GM12878 (cell line): ENCODE measurements at places on chromosomes 12 and 14. TPM values are rescaled to one million over a fixed set of nuclear protein-coding genes. Genes with fewer than 3 reads are reported as not detected.

DNA sequence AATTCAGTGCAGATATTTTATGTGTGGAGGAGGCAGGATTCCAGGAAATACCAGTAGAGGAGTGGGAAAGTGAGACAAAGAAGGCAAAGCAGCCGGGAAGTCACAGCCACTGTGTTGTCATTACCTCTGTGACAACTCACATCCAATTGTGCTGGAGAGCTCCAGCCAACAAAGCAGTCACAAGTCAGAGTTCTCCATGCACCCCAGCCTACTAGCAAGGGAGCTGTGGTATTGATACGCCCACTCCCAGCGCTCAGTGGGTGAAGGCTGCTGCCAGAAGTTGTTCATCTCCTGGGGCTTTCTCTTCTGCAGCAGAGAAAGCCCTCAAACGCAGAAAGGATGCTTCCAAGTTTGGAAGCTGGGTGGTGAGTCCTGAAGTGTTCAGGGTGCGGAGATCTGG, 93.9 kb downstream of the DICER1 start:
- no peak for DNase-seq

DNA sequence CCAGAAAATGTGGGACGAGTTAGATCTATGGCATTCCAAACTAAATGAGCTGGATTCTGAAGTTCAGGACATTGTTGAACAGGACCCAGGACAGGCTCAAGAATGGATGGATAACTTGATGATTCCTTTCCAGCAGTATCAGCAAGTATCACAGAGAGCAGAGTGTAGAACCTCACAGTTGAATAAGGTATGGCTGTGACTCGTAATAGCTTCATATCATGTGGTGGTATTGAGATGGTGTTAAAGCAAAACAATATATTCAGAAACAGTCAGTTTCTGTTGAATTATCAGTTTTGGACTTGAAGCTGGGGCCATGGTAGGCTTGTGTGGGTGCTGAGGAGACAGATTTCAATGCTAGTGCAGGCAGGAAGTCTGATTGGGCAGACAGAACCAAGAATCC, 213.7 kb downstream of the ESR2 start:
- DNase-seq, result no peak

Gene RD3L
- total RNA-seq, result not detected in 2 replicates

Gene SCN8A
- total RNA-seq, result 0.08 and 0.11 TPM in 2 replicates

DNA sequence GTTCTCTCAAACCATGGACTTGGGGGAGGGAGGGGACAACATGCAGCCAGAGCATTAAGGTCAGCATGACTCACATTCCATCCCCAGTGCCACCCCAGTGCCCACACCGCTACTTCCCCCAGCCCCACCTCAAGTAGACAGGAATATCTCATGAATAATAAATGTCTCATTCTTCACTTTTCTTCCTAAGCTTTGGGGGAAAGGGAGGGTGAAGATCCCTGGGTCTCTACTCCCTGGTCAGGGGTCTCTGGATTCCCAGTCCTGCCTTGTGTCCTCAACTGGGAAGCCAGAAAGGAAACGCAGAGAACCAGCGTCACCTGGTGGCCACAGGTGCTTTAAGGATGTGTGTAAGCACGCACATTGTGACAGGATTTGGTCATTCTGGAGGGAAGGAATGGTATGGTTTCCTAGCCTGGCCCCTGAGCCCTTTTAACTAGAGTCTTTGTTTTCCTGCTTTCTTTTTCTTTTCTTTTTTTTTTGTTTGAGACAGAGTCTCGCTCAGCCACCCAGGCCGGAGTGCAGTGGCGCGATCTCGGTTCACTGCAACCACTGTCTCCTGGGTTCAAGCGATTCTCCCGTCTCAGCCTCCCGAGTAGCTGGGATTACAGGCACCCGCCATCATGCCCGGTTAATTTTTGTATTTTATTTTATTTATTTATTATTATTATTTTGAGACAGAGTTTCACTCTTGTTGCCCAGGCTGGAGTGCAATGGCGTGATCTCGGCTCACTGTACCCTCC, 3.4 kb downstream of the GPR84 start:
- DNase-seq, result no peak
